ENCODE measurements at places on chromosomes 12 and 14. TPM values are rescaled to one million over a fixed set of nuclear protein-coding genes. Genes with fewer than 3 reads are reported as not detected.

DNA sequence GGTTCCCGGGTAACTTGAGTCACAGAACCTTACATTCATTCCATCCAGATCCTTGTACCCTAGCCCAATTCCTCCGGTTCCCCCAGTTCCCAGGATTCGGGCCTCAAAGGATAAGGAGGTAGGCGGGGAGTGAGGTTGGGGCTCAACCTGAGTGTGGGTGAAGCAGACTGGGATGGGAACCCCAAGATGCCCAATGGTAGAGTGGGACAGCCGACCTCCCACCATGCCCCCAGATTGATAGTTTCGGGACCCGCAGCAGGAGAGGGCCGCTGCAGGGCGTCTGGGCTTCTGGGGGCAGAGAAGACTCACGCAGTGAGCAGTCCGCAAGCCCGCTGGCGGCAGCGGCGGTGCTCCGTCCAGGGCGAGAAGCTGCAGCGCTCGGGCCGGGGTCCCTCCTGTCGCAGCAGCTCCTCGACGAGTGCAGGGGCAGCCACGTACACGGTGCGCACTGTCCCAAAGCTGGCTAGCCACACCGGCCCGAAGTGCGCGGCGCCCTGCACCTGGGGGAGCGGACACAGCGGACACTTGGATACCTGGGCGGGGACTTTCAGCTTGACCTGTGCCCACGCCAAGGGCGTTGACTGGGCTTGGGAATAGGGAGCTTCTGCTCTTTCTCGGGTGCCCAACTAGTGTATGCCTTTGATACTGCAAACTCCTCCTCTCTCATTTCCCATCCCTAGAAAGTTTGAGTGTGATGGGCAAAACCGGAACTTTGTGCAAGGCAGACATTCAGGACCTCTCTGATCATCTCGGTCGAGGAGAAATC lies 997 bp downstream of the CYP27B1 start:
- DNase-seq = no peak

GRCh38 chr12:96422192-96422591 lies 22.0 kb upstream of the CDK17 start:
- peak; percentile 50 for DNase-seq

- peak; percentile 88 for DNase-seq
These were observed 54.0 kb downstream of the CLIP1 start for GRCh38 chr12:122368361-122369073.

DNA sequence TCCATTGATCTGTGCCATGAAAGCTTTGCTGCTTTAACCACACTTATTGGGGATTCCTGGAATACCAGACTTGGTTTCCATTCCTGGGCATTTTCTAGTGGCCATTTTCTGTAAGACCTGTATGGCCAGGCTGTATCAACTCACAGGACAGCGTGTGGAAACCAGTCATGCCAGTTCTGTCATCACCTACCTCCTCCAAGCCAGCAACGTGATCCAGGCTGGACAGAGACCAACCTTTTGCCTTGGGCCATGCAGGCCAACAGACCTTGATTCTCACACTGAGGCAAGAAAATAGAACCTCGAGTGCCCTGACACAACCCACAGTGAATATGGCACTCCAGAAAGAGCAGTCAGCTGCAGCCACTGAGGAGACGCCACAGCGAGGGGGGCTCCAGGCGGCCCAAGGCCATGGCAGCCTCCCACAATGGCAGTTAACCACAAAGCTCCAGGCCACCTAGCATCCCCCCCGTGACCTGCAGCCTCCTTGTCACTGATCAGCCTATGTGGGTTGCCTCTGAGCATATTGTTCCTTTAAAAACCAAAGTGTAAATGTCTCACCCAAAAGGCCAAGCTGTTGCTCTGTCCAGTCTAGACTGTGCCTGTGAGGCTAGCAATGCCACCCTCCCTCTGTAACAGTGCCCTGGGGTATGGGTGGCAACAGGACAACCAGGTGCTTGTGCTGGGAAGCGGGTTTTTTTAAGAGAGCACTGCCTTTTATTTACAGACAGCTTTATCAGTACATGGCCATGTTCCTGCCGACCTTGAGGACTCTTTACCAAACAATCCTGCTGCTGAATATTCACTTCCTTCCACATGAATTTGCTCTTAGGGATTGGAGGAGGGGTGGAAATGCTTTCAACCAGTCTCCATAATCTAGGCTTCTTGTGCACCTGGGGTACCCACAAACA lies 168.7 kb upstream of the HIF1A start:
- peak; percentile 80 for DNase-seq

NELL2 gene
- total RNA-seq = 0.25 TPM

SELPLG gene
- total RNA-seq = 0.42 TPM

LRRC10 gene
- not detected for total RNA-seq

Measured in M059J (cell line).